ENCODE measurements at places on chromosomes 5 and 9.

DNA sequence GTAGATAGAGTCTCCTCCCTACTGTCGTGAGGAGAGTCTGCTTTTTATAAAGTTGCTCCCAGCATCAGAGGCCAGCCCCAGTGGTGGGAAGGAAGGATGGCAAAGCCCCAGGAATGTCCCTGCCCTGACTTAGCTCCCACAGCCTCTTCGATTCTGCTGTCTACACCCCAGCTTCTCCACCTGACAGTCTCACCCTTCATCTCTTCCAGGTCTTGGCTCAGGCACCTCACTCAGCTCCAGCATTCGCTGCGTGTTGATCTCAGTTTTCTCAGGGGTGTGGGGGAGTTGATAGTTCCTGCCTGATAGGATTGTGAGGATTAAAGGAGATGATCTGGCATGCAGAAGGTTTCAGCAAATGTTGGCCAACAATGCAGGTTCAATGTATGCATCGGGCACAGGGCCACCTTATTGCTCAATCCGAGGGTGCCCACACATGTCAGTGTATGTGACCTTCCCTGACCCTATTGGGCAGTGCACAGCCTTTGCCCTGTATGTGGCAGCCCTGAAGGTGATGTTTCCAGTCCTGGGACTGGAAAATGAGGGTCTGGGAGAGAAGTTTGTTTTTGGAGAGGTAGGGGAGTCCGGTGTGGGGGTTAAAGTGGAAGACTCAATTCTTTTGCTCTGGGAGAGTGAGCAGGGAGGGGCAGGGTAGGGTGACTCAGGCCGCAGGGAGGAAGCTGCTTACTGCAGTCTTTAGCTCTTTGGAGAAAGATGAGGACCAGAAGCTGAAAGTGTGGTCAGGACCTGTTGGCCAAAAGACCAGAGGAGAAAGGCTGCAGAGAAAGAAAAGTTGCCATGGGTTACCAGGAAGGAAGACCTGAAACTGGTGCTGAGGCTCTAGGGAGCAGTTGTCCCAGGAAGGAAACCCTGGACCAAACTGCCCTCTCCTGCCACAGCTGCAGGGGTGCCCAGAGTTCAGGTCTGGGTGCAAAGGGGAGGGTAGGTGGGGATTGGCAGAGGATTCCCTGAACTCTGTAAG is 153.2 kb downstream of the MACROH2A1 start:
- no peak for DNase-seq

DNA sequence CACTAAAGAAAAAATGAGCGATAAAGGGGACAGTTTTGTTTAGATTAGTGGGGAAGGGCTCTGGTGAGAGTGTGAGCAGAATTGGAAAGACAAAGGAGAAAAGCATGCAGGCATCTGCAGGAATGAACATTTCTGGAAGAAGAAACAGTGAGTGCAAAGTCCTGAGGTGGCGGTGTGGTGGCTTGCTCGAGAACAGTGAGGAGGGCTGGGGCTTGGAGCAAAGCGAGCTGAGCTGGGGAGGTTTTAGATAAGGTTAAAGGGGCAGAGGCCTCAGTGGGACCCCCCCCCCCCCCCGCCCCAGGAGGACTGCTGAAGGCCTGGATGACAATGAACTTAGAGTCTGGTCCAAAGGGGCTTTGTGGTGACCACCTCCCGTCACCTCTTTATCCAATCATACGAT is 202.7 kb upstream of the MVB12B start:
- no peak for DNase-seq

- no peak for DNase-seq
Measured at GRCh38 chr9:34185778-34186551, 7.1 kb downstream of the UBAP1 start.

- DNase-seq = no peak
Measured at GRCh38 chr9:134867917-134868750, 12.5 kb upstream of the FCN2 start.

- peak; percentile 15 for DNase-seq
Measured at GRCh38 chr9:4640027-4640426, 22.1 kb upstream of the PLPP6 start.

GRCh38 chr9:127089631-127090081 is 32.8 kb downstream of the ANGPTL2 start:
- DNase-seq = no peak

GRCh38 chr5:139774980-139775661 is 20.5 kb upstream of the PSD2 start:
- peak; percentile 64 for DNase-seq

Data from activated effector memory CD4-positive, alpha-beta T cell treated with Interleukin-2 at 50 U/mL for 16 hours (primary cell).